B cell (primary cell): ENCODE measurements at places on chromosomes 16 and 17. TPM values are rescaled to one million over a fixed set of nuclear protein-coding genes. Genes with fewer than 3 reads are reported as not detected.

DNA sequence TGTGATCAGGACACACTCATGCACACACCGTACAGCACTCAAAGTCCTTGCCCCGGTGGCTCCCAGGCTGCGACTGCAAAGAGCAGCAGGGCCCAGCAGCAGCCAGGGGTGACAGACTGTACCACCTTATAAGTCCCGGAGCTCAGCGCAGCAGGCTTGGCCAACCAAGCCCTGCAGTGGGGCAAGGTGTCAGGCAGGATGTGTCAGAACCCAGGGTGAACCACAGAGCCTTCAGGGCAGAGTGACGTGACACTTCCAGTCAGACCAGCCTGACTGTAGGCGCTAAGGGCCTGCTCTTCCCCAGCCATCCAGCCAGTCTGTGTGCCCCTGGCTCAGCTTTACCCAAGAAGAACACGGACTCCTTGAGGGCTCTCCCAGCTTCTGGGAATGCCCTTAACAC, 204.1 kb downstream of the COPRS start:
- peak; percentile 21 for DNase-seq

- DNase-seq, result no peak
Measured at GRCh38 chr17:34852614-34853013, 108.6 kb downstream of the CCT6B start.

Gene C16orf74
- total RNA-seq, result 83.3 and 92.6 TPM in 2 replicates

Gene CA5A
- total RNA-seq, result 0.27 TPM in 1 of 2 replicates, not detected in the other

DNA sequence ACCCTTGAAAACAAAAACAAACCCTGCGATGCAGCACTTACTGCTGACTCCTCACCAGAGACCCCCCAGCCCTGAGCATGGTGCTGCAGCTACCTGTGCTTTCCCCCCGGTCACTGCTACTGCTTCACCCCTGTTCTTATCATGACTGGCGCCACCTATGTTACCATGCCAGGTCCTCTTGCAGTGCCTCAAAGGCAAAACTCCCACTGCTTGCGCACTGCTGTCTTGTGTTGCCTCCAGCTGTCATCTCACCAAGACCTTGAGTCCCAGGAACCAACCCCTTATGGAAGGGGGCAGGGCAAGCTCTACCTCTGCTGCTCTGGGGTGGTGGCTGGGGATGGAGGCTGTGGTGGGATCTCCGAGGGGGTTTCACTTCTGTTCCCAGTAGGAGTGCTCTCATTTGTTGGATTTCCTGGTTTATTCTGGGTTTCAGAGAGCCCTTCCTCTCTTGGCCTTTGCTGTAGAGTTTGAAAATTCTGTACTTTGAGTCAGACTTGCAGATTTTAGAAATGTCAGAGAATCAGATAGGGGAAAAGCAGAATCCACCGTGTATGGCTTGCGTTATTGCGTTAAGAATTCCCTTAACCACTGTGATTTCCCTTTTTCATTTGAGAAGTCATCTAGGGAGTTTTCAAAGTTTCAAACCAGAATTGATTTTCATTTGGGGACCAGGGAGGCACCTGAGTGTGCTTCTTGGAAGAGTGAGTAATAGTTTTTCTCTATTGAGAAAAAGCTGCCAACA, 96.6 kb downstream of the SPECC1 start:
- no peak for DNase-seq

DNA sequence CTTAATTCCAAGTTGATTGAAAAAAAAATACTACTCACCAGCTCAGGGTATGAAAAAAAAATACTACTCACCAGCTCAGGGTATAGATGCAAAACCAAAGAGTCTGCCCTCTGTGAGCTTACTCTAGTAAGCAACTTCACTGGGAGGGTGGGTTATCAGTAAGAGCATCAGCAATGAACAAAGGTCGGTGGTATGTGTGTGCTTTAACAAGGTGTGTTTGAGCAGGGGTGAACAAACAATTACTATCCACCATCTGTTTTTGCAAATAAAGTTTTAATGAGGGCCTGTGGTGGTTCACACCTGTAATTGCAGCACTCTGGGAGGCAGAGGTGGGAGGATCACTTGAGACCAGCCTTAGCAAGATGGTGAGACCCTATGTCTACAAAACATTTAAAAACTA, 20.0 kb downstream of the NUFIP2 start:
- no peak for DNase-seq

GRCh38 chr16:85975451-85975981, 76.6 kb downstream of the IRF8 start:
- DNase-seq, result no peak

DNA sequence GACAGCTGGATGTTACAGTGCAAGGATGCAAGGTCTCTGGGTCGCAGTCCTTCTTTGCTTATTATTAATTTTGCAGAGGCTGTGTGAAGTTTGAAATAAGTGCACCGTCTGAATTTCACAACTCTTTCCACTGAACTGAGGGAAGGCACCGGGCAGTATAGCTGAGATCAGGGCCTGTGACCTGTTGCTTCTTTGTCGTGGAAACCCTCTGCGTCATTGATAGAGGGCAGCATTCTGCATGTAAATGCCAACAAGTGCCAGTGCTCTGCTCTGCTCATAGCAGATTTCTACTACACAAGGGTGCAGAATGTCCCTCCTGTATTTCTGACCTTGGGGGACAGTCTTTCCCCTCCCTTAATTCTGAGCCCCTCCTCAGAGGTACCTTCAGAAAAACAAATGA, 26.0 kb downstream of the CD300LF start:
- DNase-seq, result no peak

DNA sequence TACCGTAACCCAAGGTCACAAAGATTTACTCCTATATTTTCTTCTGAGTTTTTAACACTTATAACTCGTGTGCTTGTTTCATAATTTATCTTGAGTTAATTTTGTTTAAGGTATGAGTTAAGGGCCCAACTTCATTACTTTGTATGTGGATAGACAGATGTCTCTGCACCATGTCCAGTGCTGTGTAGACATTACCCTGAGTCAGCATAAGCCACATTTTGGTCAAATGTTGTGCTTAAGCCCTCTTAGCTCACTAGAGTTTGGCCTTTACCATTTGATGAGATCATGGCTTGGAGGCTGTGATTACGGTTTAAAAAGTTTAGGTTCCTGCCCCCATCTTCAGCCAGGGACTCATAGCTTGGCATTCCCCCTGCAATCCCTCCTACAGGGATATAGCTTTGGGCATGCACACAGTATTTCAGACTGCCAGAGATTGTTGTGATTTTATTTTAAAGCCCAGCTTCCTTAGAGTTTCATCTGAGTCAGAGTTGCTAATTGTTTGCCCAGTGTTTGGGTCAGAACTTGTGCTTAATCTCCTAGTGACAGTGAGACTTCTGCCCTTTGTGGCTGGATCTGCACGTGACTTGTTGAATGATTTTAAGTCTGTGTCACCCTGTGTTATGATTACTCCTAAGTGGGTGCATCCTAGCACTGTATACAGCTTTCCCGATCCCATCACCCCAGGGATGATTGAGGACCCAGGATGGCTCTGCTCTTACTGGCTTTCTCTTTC, 393.1 kb downstream of the CNTNAP4 start:
- no peak for DNase-seq

- no peak for DNase-seq
Measured at GRCh38 chr16:84323606-84324005, 28.9 kb downstream of the WFDC1 start.

- no peak for DNase-seq
Measured at GRCh38 chr16:6057821-6058220, 960.2 kb upstream of the EEF2KMT start.

GRCh38 chr17:42819939-42820535, 4.0 kb downstream of the BECN1 start:
- DNase-seq, result peak; percentile 71

GRCh38 chr16:81823111-81823510, 44.0 kb downstream of the PLCG2 start:
- DNase-seq, result peak; percentile 86

GRCh38 chr17:75614006-75614405, 19.2 kb upstream of the SMIM5 start:
- no peak for DNase-seq

DNA sequence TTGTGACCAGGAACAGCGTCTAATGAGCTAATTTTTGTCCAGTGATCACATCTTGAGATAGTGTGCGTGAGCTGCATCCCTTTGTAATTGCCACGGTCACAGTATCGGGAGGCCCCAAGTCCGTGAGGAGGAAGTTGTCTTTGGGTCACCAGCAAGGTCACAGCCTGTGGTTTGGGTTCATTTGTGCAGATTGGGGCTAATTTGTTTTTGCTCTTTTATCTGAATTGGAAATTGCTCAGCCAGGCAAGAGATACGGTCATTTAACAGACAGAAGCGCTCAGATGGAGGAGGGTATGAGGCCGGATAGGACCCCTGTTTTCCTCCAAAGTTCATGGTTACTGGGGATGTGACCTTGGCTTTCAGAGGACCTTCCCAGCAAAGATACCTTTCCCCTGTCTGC, 174.1 kb downstream of the SNX29 start:
- no peak for DNase-seq

Gene HSD17B2
- not detected in 2 replicates for total RNA-seq

- no peak for DNase-seq
Measured at GRCh38 chr16:14371778-14372431, 258.2 kb downstream of the PARN start.

Gene LITAFD
- not detected in 2 replicates for total RNA-seq

Gene PTX4
- total RNA-seq, result 0.22 TPM in 1 of 2 replicates, not detected in the other

Gene RND2
- 0.44 and 1.2 TPM in 2 replicates for total RNA-seq

DNA sequence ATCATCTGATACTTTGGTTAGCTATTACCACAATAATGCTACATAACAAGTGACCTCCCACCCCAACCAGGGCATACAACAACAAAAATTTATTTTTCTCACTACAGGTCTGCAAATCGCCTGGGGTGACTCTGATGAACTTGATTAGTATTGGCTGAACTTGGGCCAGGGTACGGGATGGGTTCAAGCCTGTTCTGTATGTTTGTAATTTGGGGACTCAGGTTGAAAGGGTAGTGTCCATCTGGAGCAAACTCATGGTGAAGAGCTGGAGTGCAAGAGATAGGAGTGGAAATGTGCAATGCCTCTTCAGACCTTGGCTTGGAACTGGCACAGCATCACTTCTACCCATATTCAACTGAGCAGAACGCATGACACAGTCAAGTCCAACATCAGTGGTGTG, 16.3 kb upstream of the NKD1 start:
- DNase-seq, result no peak

GRCh38 chr16:14286368-14287230, 215.5 kb downstream of the MRTFB start:
- DNase-seq, result peak; percentile 73

Gene C17orf50
- not detected in 2 replicates for total RNA-seq

GRCh38 chr16:31347445-31347844, 7.5 kb upstream of the ITGAX start:
- DNase-seq, result no peak

GRCh38 chr16:89422905-89423630, 67.3 kb downstream of the ANKRD11 start:
- DNase-seq, result peak; percentile 48

Gene ARL5C
- not detected in 2 replicates for total RNA-seq

GRCh38 chr16:13289515-13289914, 388.1 kb downstream of the SHISA9 start:
- DNase-seq, result no peak

Gene ITGA3
- total RNA-seq, result 11.9 and 13.0 TPM in 2 replicates

GRCh38 chr17:21089145-21089544, 37.6 kb upstream of the DHRS7B start:
- no peak for DNase-seq

Gene COG1
- total RNA-seq, result 64.7 and 72.8 TPM in 2 replicates

- DNase-seq, result no peak
Measured at GRCh38 chr17:5362162-5362811, 57.2 kb downstream of the NUP88 start.

DNA sequence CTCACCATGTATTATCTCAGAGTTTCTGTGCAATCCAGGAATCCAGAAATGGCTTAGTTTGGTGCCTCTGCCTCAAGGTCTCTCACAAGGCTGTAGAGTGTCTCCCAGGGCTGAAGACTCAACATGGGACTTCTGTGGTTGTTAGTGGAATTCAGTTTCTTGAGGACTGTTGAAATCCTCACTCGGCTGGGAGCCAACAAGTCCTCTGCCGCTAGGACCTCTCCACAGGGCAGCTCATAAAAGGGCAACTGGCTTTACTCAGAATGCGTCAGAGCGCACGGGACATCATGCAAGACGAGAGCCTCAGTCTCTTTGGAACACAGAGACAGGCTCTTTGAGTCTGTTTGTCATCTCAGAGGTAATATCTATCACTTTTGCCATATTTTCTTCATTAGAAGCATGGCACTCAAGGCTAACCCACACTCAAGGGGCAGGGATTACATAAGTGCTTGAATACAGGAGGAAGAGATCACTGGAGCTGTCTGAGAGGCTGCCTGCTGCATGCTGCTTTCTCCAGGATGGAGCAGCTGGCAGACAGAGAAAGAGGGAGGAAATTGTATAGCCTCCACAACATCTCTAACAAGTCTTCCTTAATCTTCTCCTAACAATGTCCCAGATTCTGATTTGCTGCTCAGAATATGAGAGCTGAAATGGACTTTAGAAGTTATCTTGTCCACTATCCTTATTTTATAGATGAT, 97.5 kb upstream of the ASIC2 start:
- no peak for DNase-seq

Gene KRT14
- total RNA-seq, result not detected in 2 replicates

DNA sequence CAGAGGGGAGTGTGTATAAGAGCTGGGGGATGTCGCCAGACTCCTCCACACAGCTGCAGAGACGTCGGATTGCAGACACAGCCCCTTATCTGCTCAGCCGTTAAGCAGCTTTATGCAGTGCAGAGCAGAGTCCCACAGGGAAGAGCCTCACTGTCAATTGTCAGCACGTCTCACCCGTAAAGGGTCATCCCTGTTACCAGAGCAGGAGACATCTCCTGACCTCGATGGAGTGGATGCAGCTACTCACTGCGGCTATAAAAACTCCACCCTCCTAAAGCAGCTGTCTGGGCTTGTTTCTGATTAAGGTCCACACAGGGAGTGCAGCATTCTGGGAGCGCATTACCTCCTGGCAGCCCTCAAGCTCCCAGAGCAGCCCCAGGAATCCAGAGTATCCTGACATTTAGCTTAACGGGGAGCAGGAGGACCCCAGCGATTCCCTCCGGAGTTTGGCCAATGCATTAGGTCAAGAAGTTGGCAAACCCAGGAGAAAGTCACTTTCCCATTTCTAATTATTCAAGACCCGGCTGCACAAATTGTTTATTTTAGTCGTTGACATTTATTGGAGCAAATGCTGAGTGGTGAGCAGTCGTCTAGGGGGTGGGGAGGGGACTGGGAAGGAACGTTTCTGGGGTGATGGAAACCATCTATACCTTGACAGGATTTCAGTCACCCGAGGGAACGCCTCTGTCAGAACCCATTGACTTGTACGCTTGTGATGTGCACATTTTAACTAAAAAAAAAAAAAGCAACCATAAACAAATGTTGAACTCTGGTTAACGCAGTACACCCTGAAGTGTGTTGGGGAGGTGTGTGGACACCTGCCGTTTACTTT, 100.0 kb upstream of the ZNF469 start:
- no peak for DNase-seq

GRCh38 chr16:17437127-17437720, 33.5 kb downstream of the XYLT1 start:
- no peak for DNase-seq
